ENCODE measurements at places on chromosomes 2 and 18.
A peak's percentile ranks its signal among the peaks of the same experiment; 100 is the strongest.

DNA sequence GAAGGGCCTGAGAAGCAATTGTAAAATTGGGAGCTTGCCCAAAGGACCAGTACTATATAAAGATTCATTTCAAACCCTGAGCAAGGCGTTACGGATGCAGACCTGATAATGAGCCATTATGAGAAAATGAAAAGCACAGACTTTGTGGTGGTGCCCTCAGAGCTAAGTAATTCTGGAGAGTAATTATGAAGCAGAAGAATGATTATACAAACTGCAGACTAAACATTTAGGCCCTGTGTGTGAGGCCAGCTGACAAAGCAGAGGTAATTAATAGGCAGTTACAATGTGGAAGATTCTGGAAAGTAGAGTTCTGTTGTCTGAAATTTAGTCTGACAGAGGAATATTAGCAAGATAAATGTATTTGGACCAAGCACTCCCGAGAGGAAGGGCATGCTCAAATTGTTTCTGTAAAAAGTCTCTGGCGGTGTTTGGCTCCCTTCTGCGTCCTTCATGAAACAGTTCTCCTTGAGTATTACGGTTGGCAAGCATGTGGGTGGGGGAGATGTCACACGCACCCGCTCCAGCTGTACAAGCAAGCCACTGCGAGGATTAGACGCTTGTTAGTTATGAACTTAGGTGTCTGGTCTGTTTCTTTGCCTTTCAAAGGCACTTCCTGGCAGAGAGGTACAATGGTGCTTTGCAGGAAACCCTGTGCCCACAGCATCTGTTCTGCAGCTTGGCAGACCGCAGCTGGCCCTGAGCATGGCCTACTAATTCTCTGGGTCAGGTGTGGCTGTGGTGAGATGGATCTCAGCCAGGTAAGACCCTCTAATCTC is 45.5 kb downstream of the CDC42EP3 start:
- DNase-seq: peak; percentile 20

DNA sequence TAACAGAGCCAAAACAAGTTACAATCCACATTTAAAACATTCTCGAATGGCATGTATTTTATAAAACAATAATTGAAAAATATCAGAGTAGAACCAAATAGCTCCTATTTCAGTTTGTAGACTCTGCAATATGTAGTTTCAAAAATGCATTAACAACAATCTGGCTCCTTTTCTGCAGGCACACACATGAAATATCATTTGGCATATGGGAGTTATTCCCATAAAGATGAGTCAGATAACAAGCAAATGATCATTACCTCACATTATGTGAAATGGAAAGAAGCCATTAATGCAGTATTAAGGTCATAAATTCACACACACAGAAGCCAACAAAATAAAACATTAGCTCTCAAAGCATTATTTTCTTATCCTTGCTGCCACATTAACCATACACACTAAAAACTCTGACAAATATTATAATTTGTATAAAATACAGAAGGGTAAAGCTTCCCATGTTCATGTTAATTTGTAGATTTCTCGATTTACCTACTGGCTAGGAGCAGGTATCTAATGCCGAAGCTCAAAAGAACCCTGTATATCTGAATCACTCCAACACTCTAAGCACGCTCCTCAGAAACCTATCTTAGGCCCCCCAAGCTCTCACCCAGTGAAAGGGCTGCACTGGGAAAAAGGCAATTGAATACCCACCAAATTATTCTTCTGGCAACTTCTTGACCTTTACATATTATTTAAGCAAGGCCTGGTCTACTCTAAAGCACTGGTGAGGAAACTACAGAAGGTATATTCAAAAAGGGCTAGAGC is 13.8 kb downstream of the NBAS start:
- no peak for DNase-seq

DNA sequence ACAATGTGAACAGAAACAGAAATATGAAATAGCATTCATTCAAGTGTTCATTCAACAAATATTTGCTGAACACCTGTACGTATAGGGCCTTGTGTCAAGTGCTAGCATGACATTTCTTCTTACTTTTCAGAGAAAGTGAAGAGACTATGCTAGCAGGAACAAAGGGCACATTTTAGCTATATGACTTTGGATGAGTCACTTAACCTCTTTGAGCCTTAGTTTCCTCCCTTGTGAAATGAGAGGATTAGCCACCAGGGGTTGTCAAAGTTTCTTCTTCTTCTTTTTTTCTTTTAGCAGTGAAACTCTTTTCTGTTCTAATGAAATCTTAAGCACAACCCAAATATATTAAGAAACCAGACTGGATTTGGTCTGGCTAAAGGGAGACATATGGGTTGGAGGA is 53.1 kb downstream of the FIGN start:
- no peak for DNase-seq

DNA sequence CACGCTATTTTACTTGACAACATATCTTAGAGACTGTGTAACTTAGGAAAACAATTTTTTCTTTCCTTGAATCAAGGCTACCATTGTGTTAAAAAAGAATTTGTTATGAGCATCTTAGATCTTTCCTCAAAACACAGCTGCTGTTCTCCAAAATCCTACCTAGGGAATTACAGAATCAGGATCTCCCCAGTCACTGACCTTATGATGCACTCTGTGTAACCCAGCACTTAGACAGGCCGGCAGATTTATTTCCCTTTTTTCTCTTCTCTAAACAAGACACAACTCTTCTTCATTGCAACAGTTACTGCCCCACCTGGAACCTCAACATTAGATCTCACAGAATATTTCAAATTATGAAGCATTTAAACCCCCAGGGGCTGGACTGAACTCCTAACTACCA is 13.5 kb upstream of the C2orf15 start:
- DNase-seq: no peak

DNA sequence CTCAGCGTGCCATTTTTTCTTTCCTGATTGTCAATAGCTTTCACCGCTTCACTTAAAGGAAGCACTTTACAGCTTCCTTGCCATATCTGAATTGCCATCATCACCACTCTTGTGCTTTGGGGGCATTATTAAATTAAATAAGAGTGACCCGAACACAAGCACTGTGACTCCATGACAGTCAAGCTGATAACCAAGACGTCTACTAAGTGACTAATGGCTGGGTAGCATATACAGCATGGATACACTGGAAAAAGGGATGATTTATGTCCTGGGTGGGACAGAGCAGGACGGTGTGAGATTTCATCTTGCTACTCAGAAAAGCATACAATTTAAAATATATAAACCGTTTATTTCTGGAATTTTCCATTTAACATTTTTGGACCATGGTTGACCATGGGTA is 24.3 kb upstream of the AFF3 start:
- DNase-seq: no peak

- no peak for DNase-seq
These were observed 1062.9 kb upstream of the GYPC start for GRCh38 chr2:125593036-125593435.

DNA sequence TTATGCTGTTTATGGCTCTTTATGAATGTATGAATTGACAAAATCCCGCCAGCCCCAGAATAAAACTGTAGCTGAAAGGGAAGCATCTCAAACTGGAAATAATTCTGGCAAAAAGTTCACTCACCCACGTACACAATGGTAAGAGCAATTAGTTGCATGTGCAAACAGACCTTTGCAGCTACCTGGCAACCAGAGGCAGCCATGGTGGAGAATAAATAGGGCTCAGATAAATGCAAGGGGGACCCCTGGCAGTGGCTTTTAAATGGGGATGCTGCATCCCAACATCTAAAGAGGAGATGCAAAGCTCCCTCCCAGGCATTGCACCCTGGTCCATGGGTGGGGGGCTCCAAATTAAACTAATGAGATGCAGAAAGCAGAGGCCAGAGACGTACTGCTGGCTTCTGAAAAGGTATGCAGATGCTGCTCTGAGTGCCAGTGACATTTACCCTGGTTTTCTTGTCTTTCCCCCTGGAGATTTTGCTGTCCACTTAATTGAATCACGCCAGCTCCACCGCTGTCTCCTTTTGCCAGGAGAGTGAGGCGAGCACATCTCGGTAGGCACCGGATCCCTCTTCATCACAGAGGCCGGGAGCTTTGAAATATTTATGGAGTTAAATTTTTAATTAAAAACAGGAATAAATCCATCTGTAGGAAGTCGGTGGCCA is 126.6 kb upstream of the NRP2 start:
- DNase-seq: no peak

DNA sequence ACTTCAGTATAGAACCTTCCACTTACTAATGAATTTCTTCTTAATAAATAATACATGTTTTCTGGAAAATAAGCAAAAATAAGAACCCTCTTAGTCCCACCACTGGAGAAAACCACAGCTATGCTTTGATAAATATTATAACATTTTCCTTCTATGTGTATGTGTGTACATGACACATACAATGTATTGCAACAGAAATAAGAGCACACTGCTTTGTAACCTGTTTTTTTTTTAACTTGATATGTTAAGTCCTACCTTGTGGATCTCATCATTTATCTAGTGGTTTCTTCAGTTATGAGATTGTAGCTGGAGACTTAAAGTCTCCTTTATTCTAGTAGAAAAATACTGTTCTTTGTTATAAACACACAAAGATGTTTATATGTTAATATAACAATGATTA is 17.2 kb downstream of the INPP1 start:
- no peak for DNase-seq

DNA sequence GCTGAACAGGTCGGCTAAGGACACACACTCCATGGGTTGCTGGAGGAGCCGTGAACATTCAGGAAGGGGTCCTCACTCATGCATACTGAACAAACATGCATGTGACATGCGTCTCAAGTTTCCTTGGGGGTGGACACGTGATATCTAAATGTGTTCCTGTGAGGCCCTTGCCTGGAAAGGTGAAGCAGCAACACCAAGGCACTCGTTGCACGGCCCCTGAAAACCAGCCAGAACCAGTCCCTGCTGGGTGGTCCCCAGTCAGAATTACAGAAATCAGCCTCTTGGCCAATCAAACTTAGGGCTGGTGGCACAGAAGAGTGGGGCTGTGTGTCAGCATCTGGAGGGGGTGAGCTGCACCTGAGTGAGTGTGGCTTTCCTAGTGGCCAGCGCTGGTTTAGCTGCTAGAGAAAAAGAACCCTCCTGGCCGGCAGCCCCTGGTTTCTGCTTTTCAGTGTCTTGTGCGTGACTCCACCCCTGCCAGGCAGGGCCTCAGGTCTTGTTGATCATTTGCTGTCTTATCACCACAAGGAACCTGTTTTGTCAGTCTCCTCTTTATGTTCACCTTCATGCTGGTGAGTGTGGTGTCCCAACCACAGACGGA is 3.2 kb upstream of the AQP12B start:
- no peak for DNase-seq

GRCh38 chr2:86274265-86274917 is 63.0 kb downstream of the REEP1 start:
- DNase-seq: no peak

GRCh38 chr2:199315299-199316179 is 142.2 kb downstream of the SATB2 start:
- DNase-seq: no peak

- DNase-seq: no peak
These were observed 51.2 kb upstream of the NOSTRIN start for GRCh38 chr2:168751104-168751740.

DNA sequence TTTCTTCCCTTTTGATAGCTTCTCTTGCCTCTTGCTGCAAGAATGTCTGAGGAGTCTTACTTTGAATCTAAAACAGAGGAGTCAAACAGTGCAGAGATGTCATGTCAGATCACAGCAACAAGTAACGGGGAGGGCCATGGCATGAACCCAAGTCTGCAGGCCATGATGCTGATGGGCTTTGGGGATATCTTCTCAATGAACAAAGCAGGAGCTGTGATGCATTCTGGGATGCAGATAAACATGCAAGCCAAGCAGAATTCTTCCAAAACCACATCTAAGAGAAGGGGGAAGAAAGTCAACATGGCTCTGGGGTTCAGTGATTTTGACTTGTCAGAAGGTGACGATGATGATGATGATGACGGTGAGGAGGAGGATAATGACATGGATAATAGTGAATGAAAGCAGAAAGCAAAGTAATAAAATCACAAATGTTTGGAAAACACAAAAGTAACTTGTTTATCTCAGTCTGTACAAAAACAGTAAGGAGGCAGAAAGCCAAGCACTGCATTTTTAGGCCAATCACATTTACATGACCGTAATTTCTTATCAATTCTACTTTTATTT is 133.5 kb upstream of the CDCA7 start:
- DNase-seq: no peak

DNA sequence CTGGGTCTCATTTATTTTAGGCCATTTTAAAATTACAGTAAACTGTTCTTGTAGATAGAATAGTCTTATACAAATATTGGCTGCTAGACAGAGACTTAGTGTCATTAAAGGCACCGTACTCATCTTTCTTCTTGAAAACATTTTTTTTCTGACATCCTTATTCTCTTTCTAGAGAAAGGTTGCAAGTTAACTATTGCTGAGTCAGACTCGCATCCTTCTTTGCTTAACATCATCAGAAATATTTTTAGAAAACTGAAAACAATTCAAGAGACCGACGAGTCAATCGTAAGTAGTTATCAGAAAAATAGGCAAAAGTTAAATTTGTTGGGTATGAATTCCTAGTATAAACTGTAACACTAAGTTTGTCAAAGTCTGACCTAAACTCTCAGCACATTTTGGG is 72.2 kb downstream of the HNMT start:
- DNase-seq: no peak

DNA sequence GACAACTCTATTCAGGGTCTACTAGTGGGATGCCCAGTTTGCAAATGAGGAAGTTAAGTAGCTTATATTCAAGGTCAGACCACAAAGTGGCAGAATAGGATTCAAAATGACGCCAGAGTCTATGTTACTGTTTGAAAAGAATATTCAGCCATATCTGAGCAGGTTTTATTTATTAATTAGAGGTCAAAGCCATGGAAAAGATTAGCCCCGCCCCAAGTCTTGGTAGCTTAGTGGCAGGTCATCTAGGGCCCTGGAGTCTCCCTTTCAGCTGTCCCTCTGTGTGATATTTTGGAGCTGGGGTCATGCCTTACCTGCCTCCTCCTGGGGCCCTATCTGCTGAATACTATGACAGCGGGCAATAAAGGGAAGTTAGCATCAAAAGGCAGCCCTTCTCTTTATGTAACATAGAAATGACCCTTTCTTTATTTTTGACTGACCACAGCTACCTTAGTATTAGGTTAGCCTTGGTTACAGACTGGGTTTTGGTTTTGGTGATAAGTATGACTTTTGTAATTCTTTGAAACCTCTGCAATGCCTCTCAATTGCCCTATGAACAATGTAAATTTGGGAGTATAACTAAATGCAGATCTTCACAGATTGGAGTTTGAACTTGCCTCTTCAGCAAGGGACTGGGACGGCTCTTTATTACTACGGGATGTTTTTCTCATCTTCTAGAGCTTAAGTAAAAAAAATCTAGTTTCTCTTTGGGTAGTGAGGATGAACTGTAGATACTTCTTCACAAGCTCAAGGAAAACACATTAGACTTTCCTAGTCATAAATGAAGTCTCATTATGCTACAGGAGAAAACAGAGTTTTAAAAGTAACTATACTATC is 153.0 kb upstream of the ITGA4 start:
- DNase-seq: no peak
